CD4-positive, alpha-beta T cell treated with Interleukin-6 for 4 hours (primary cell): ENCODE measurements at places on chromosomes 7 and 10.

- DNase-seq = peak; percentile 70
Observed at GRCh38 chr10:43138757-43139241, 554 bp downstream of the CSGALNACT2 start.

- DNase-seq = no peak
Observed at GRCh38 chr7:80902716-80903308, 16.0 kb downstream of the SEMA3C start.

DNA sequence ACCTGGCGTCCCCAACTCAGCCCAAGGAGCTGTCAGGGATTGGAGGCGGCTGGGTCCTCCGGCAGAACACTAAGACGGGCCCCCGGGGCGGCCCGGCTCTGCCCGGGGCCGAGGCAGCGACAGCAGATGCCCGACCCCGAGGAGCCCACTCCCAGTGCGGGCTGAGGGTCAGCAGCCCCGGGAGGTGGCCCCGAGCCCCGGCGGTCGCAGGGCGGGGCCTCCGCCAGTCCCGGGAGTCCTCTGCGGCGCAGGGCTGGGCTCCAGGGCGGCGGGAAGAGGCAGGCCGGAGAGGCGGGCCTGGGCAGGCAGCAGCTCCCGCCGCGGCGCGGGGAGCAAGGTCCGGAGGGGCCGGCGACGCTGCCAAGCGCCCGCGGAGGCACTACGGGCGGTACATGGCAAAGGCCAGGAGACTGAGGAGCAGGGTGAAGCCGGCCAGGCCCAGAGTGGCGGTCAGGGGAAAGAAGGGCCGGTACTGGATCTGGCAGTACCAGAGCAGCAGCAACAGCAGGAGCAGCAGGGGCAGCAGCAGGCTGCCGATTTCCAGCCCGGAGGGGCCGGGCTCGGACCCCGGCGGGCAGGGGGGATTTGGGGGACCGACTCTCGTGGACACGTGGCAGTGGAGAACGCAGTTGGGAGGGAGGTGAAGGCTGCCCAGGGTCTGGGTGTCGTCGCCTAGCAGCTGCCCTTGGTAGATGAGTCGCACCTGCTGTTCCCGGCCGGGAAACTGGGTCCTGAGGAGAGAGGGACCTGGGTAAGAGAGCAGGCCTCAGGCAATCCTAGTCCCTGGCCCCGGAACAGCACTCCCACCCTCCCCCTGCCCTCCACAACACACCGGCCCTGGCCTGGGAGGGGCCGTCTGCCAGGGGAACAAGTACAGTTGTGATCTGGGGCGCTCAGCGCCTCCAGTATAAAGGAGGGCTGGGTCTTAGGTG lies 827 bp upstream of the FASTK start:
- no peak for DNase-seq

GRCh38 chr7:31432176-31432575 lies 81.7 kb upstream of the ITPRID1 start:
- DNase-seq = no peak

- DNase-seq = no peak
Observed at GRCh38 chr7:4612939-4613841, 68.9 kb upstream of the FOXK1 start.

- no peak for DNase-seq
Observed at GRCh38 chr7:88480896-88481295, 174.2 kb upstream of the STEAP4 start.

GRCh38 chr10:114000457-114001010 lies 43.1 kb upstream of the ADRB1 start:
- DNase-seq = no peak

DNA sequence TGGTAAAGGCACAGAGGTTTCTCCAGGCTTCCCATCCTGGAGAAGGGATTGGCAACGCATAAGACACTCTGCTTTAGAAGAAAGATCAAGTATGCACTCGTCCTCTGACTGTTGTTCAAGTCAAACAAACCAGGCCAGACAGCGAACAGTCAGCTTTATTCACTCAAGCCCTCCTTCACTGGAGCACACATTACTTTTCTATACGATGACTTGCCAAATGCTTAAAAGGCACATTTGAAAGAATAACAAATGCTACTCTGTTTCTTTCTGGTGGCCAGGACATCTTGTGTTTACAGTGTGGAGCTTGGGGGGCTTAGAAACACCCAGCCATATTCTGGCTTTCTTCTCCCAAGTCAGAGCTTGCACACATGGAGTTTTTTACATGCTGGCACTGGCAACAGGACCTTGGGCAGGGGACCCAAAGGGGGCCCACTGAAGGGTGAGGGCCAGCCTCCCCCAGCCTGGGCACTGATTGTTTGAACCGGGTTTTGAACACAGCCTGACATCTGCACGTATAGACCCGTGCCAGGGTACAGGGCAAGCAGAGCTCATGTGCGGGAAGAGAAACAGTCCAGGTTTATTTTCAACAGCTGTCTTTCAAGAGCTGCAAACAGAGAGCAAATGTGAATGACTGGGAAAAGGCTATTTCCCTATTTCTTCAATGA lies 33.3 kb upstream of the FGFR2 start:
- no peak for DNase-seq

- DNase-seq = no peak
Observed at GRCh38 chr7:19957664-19958063, 184.2 kb upstream of the TMEM196 start.

DNA sequence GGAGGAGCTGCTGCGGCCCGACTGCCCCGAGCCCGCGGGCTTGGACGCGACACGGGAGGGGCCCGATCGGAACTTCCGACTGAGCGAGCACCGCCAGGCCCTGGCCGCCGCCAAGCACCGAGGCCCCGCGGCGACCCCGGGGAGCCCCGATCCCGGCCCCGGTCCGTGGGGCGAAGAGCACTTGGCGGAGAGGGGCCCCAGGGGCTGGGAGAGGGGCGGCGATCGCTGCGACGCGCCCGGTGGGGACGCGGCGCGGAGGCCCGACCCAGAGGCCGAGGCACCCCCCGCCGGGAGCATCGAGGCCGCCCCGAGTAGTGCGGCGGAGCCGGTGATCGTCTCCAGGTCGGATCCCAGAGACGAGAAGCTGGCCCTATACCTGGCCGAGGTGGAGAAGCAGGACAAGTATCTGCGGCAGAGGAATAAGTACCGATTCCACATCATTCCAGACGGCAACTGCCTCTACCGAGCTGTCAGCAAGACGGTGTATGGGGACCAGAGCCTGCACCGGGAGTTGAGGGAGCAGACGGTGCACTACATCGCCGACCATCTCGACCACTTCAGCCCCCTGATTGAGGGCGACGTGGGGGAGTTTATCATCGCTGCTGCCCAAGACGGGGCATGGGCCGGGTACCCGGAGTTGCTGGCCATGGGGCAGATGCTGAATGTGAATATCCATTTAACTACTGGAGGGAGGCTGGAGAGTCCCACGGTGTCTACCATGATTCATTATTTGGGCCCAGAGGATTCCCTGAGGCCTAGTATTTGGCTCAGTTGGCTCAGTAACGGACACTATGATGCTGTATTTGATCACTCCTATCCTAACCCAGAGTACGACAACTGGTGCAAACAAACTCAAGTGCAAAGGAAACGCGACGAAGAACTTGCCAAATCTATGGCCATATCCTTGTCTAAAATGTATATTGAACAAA lies 1.4 kb downstream of the OTUD1 start:
- peak; percentile 35 for DNase-seq

- DNase-seq = no peak
Observed at GRCh38 chr10:75334720-75335119, 66.8 kb downstream of the ZNF503 start.

GRCh38 chr7:68176974-68177373 lies 1180.3 kb downstream of the TYW1 start:
- DNase-seq = no peak

GRCh38 chr7:84060760-84061261 lies 133.8 kb downstream of the SEMA3A start:
- DNase-seq = no peak

- DNase-seq = no peak
Observed at GRCh38 chr10:75910032-75910431, 478.6 kb downstream of the LRMDA start.

DNA sequence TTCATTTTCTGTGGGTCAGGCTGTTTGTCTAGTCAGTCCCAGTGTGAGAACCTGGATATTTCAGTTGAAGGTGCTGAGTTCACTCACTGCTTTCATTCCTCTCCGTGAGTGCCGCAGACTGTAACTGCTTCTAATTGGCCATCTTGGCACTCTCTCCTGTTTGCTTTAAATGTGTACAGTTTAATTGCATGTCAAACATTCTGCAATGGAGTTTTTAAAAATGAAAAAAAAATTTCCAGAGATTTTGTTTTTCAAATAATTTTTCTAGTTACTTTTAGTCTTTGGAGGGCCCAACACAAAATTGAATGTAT lies 87.8 kb downstream of the CCSER2 start:
- no peak for DNase-seq

- no peak for DNase-seq
Observed at GRCh38 chr7:140416560-140416959, 12.7 kb downstream of the RAB19 start.

- DNase-seq = no peak
Observed at GRCh38 chr10:131556897-131557495, 245.5 kb upstream of the TCERG1L start.

GRCh38 chr10:62590306-62590705 lies 214.2 kb upstream of the ADO start:
- no peak for DNase-seq

DNA sequence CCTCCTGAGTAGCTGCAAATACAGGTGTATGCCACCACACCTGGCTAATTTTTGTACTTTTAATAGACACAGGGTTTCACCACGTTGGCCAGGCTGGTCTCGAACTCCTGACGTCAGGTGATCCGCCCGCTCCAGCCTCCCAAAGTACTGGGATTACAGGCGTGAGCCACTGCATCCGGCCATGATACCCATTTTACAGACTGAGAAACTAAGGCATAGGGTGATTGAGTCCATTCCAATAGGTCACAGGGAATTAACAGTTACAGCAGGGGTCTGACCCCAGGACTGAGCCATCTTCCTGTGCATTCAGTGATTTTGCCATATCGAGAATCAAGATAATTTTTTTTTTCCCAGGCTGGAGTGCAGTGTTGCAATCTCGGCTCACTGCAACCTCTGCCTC lies 12.3 kb upstream of the CTBP2 start:
- DNase-seq = no peak

GRCh38 chr7:64890761-64891362 lies 12.2 kb upstream of the ZNF273 start:
- no peak for DNase-seq

DNA sequence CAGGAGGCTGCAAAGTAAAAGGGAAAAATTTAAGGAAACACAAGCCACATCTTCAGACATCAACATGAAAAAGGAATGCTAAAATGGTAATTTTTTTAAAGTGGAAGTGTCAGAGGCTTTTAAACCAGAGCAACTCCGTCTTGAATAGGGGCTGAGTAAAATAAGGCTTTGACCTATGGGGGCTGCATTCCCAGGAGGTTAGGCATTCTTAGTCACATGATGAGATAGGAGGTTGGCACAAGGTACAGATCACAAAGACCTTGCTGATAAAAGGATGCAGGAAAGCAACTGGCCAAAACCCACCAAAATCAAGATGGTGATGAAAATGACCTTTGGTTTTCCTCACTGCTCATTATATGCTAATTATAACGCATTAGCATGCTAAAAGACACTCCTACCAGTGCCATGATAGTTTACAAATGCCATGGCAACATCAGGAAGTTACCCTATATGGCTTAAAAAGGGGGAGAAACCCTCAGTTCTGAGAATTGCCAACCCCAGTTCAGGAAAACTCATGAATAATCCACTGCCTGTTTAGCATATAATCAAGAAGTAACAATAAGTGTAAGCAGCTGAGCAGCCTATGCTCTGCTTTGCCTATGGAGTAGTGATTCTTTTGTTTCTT lies 128.3 kb downstream of the SKAP2 start:
- no peak for DNase-seq

DNA sequence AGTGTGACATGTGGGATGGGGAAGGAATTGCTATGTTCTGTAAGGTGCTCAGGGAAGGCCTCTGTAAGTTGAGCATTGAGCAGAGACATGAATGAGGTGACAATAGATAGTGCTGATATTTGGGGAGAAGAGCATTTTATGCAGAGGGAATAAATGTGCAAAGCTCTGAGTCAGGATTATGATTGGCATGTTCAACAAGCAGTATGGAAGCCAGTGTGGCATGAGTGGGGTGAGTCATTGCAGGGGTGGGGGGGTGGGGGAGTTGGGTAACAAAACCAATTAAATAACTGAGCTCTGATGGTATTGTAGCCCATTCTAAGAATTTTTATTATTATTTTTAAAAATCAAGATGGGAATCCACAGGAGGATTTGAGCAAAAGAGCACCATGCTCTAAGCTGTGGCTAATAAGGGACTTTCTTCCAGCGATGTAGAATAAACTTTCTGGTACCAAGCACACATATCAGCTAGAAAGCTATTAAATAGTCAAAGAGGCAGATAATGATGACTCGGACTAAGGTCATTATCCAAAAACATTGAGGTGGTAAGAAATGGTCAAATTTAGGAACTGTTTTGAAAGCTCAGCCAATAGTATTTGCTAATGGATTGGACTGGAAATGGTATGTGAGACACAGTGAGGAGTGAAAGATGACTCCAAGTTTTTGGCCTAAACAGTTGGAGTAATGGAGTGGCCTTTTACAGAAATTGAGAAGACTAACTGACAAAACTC lies 96.4 kb downstream of the PRKG1 start:
- DNase-seq = no peak

GRCh38 chr7:142854372-142855113 lies at the start of gene EPHB6:
Gene EPHB6 (plus strand): TSS chr7:142855076. CDS start chr7:142863228, 8,152 bp downstream.
- DNase-seq = peak; percentile 79

GRCh38 chr7:68748934-68749900 lies 849.1 kb upstream of the AUTS2 start:
- DNase-seq = no peak
